Stimulated activated CD8-positive, alpha-beta memory T cell treated with anti-CD3 and anti-CD28 coated beads, Interleukin-2, amount 100 ng/mL, for 48 hours (primary cell): ENCODE measurements at places on chromosomes 13 and 19.

- no peak for DNase-seq
Observed at GRCh38 chr13:41502031-41502430, 44.7 kb downstream of the RGCC start.

DNA sequence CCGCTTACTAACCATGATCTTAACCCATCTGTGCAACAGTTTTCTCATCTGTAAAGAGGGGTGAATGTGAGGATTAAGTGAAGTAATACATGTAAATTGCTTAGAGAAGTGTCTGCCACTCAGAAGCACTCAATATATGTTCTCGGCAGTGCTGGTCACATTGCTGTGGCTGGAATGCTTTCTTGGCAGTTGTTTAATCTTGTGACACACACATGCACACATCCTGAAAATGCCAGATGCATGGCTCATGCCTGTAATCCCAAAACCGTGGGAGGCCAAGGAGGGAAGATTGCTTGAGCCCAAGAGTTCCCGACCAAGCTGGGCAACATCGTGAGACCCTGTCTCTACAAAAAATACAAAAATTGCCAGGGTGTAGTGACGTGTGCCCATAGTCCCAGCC is 4.9 kb upstream of the DMKN start:
- no peak for DNase-seq

DNA sequence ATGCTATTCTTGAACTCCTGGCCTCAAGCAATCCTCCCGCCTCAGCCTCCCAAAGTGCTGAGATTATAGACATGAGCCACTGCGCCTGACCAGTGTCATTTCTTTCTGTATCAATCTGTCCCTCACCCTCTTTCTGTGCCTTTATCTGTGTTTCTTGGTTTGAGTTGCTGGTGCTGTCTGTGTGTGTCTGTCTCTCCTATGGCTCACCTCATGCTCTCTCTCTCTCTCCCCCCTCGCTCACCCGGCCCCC is 9.9 kb downstream of the IRF2BP1 start:
- no peak for DNase-seq

DNA sequence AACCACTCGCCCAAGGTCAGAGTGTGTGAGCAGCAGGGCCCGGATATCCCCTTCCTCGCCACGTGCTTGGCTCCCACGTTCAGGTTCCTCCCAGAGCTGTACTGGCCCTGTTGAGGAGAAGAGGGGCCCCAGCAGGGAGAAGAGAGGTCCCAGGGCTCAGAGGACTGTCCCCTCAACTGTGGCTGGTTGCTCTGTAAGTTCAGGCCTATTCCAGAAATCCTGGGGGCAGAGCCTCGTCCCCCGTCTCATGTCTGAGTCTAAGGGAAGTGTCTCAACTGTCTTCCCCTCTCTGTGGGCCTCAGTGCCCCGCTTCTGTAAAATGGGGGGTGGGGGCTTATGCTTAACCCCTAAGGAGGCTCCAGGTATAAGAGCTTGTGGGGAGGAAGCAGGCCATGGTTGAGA is 3.9 kb downstream of the PPP5C start:
- DNase-seq = no peak

GRCh38 chr13:76473552-76474134 is 412.6 kb downstream of the KCTD12 start:
- peak; percentile 37 for DNase-seq
